ENCODE measurements at places on chromosomes 3 and 15. TPM values are rescaled to one million over a fixed set of nuclear protein-coding genes. Genes with fewer than 3 reads are reported as not detected.
A peak's percentile ranks its signal among the peaks of the same experiment; 100 is the strongest.

- H3K27ac ChIP-seq: no peak overlapping the region
- no peaks in the 10 kb centered on the region for H3K4me1 ChIP-seq
- DNase-seq: no peak
Observed at GRCh38 chr3:79140708-79141107, 627.1 kb downstream of the ROBO1 start.

DNA sequence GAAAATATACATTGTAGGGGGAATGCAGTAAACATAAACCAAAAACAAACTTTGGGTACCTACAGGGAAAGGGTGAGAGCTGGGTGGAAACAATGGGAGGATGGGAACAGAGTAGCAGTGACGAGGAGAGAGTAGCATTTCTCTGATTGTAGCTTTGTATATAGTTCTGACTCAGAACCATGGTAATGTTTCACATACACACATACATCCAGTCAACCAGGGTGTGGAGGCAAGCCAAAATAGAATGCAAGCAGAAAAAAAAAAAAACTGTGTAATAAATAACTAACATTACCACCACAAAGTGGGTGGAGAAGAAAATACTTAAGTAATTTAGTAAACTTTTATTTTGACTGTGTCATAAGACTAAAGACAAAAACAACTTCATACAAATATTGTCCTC lies 27.2 kb downstream of the BCL2A1 start:
- H3K4me1 ChIP-seq: peaks cover 38% of the 10 kb centered on the region
- peak overlapping the region; percentile 83 for H3K27ac ChIP-seq
- no peak for DNase-seq

DNA sequence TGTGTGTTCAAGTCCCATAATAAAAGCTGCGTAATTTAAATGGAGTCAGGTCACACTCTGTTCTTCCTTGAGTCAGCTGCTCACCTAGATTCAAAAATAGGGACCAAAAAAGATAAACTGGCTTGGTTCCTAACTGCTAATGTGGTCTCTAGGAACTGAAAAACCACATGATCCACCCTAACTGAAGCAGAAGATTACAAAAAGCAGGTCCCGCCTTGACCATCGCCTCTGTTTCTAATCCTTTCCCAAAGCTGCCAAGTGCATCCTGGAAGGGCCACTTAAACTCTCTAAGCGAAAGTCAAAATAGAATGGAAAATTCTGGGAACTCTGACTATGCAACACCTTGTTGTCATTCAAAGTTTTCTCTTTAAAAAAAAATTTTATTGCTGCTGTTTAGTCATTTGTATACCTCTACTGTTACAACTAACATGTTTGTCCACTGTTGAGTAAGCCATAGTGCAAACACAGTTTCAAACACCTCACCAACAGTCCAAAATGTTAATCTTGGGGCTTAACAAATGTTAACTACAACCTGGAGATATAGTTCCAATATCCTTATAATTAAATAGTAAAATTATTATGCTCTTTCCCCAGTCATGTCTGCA lies 88.9 kb upstream of the THBS1 start:
- peaks cover 26% of the 10 kb centered on the region for H3K27me3 ChIP-seq
- H3K27ac ChIP-seq: no peak overlapping the region
- peaks cover 5% of the 10 kb centered on the region for H3K4me1 ChIP-seq
- no peak for DNase-seq

- no peak overlapping the region for H3K27ac ChIP-seq
- H3K36me3 ChIP-seq: no peaks in the 10 kb centered on the region
- H3K27me3 ChIP-seq: no peaks in the 10 kb centered on the region
- DNase-seq: no peak
- H3K4me3 ChIP-seq: no peak overlapping the region
- H3K4me1 ChIP-seq: peaks cover 11% of the 10 kb centered on the region
Observed at GRCh38 chr3:177522051-177522450, 324.8 kb upstream of the TBL1XR1 start.

- peaks cover 3% of the 10 kb centered on the region for H3K36me3 ChIP-seq
- no peaks in the 10 kb centered on the region for H3K4me1 ChIP-seq
- H3K27ac ChIP-seq: no peak overlapping the region
- no peak for DNase-seq
Observed at GRCh38 chr15:65660927-65661326, 39.2 kb downstream of the SLC24A1 start.

- H3K4me3 ChIP-seq: no peak overlapping the region
- H3K4me1 ChIP-seq: peaks cover 13% of the 10 kb centered on the region
- DNase-seq: no peak
- no peak overlapping the region for H3K27ac ChIP-seq
- H3K27me3 ChIP-seq: no peaks in the 10 kb centered on the region
- H3K36me3 ChIP-seq: peaks cover 15% of the 10 kb centered on the region
Observed at GRCh38 chr3:160372780-160373179, 26.2 kb downstream of the IFT80 start.

DNA sequence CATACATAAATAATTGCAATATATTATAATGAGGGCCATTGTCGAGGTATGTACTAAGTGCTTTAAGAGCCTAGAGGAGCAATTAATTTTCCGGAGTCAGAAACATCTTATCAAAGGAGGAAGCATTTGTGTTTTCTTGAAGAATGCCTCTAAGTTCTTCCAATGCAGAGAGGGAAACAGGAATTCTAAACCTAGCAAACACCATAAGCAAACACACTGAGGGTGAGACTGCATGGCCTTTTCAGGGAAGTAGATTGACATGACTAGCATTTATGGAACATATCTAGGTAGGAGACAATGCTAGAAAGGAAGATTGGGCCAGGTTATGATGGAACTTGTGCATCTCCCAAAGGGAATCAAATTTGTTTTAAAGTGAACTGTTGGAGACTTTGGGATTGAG lies 7.2 kb upstream of the PLCL2 start:
- H3K27me3 ChIP-seq: no peaks in the 10 kb centered on the region
- H3K4me1 ChIP-seq: no peaks in the 10 kb centered on the region
- H3K36me3 ChIP-seq: no peaks in the 10 kb centered on the region
- DNase-seq: no peak
- H3K4me3 ChIP-seq: no peak overlapping the region

DNA sequence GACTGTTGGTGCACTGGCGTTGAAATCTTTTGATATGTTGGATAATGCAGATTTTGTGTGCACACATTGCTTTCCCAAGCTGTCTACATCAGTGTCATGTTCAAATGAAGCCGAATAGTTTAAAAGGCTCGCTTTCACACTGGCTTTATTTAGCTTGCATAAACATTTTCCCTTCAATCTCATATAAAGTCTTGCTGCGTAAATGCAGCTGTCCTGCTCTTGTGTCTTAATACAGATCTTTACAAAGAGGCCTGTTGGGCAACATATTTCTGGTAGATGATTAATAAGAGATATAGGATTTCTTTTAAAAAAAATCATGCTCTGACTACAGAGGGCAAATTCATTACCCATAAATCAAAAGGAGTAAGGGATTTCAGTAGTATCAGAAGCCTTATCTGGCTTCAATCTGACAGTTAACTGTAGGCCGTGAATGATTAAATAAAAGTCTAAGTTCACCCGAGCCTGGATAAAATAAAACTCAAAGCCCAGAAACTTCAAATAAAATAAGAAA lies 937.2 kb downstream of the FHIT start:
- H3K27me3 ChIP-seq: no peaks in the 10 kb centered on the region
- DNase-seq: no peak
- no peak overlapping the region for H3K4me3 ChIP-seq
- no peak overlapping the region for H3K27ac ChIP-seq
- H3K36me3 ChIP-seq: no peaks in the 10 kb centered on the region

DNA sequence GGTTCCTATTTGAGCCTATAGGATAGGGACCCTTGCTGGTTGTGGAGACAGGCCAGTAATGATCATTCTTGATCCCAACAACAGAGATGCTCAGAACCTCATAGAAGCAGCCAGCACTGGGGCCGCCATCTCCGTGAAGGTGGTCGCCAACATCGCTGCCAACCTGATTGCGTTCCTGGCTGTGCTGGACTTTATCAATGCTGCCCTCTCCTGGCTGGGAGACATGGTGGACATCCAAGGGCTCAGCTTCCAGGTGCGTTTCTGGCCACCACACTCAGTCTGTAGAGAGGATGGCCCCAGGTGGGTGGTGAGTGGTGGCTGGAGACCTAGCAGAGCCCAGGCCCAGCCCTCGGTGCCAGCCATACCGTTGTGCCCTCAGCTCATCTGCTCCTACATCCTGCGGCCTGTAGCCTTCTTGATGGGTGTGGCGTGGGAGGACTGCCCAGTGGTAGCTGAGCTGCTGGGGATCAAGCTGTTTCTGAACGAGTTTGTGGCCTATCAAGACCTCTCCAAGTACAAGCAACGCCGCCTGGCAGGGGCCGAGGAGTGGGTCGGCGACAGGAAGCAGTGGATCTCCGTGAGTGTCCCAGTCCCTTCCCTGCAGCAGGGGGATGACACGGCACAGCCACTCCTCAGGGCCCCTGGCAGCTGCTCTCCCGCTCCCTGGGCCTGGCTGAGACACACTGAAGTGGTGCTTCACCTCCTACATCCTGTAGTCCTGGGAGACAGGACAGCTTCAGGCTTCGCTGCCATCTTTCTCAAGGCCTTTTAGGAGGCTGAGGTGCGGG lies 46.5 kb upstream of the PDE8A start:
- no peaks in the 10 kb centered on the region for H3K27me3 ChIP-seq
- no peaks in the 10 kb centered on the region for H3K36me3 ChIP-seq
- peaks cover 5% of the 10 kb centered on the region for H3K4me1 ChIP-seq
- DNase-seq: no peak

DNA sequence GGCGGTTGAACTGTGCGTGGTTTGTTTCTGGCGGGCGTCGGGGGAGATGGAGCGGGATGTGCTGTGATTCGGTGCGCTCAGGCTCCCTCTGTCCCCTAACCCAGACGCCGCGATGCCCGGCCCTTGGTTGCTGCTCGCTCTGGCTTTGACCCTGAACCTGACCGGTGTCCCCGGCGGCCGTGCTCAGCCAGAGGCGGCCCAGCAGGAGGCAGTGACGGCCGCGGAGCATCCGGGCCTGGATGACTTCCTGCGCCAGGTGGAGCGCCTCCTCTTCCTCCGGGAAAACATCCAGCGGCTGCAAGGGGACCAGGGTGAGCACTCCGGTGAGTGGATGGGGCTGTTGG lies 1.2 kb downstream of the TRH start:
- DNase-seq: no peak
- H3K36me3 ChIP-seq: no peaks in the 10 kb centered on the region
- H3K27ac ChIP-seq: no peak overlapping the region

DNA sequence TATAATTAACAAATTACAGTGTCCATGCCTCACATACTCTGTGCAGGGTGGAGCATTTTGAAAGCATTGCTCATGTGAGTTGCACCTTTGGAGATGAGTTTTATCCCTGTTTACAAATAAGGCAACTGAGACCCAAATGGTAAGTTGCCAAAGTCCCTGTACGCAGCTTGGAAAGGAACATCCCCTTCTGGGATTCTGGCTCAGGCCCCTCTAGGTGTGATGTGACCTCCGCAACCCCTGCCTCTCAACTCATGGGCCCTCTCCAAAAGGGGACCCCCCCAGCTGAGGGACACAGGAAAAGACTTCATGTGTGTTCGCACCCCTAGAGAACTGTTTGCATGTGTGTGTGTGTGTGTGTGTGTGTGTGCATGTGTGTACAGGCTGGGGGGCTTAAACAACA lies 25.3 kb downstream of the PRR20G start:
- H3K36me3 ChIP-seq: no peaks in the 10 kb centered on the region
- no peak overlapping the region for H3K27ac ChIP-seq
- no peaks in the 10 kb centered on the region for H3K27me3 ChIP-seq
- DNase-seq: no peak

DNA sequence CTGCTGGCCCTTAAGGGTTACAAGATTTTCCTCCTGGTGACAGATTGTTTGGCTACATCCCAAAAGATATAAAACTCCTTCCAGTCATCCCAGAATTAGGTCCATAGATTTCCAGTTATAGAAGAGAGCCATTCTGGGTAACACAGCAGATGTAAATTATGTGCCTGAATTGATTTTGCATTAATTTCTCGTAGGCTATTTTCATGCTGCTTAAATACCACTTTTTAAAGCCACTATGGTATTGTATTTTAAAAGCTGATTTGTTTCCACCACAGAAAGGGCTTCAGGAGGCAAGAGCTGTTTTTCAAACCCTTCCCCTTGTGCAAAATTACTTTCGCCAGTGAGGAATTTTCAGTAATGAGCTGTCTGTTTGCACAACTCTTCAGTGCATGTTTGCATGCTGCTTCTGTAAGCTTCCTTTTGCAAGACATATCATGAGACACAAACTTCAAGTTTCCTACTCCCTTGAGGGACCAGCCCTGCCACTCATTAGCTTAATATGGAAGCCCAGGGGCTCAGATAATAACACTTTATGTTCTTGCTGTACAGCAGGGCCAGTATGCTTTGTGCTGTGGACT lies 105.4 kb upstream of the TNIK start:
- H3K4me1 ChIP-seq: peaks cover 27% of the 10 kb centered on the region
- no peak overlapping the region for H3K4me3 ChIP-seq
- H3K27ac ChIP-seq: no peak overlapping the region

- no peaks in the 10 kb centered on the region for H3K27me3 ChIP-seq
- H3K27ac ChIP-seq: no peak overlapping the region
- peaks cover 2% of the 10 kb centered on the region for H3K36me3 ChIP-seq
Observed at GRCh38 chr3:23304424-23304823, 101.3 kb downstream of the UBE2E2 start.

DNA sequence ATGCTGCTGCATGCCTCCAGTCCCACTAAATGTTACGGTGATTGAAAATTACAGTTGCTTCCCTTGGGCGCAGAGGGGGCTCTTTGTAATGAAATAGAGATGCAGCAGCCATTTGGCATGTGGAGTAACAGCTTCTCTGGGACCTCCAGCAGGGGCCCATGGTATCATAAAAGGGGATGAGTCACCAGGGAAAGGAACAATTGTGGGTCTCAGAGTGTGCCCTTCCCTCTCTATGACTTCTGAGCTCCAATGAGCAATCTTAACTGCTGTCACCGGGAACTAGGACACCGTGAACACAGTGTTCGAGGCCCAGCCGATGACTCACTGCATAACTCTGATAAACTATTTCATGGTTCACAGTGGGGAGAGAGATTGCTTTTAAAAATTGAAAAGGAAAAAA lies 164.8 kb upstream of the NUDT16 start:
- no peaks in the 10 kb centered on the region for H3K27me3 ChIP-seq
- peaks cover 6% of the 10 kb centered on the region for H3K4me1 ChIP-seq
- H3K27ac ChIP-seq: no peak overlapping the region
- no peaks in the 10 kb centered on the region for H3K36me3 ChIP-seq
- no peak for DNase-seq

GRCh38 chr3:156532730-156533129 lies 22.2 kb downstream of the SSR3 start:
- H3K27ac ChIP-seq: no peak overlapping the region
- H3K4me1 ChIP-seq: peaks cover 9% of the 10 kb centered on the region
- no peaks in the 10 kb centered on the region for H3K36me3 ChIP-seq
- H3K27me3 ChIP-seq: peaks cover 11% of the 10 kb centered on the region

GRCh38 chr3:151890721-151891141 lies 17.3 kb downstream of the SUCNR1 start:
- no peak overlapping the region for H3K27ac ChIP-seq
- DNase-seq: no peak
- H3K27me3 ChIP-seq: no peaks in the 10 kb centered on the region
- no peaks in the 10 kb centered on the region for H3K36me3 ChIP-seq
- H3K4me1 ChIP-seq: peaks cover 17% of the 10 kb centered on the region

- H3K4me3 ChIP-seq: no peak overlapping the region
- no peak for DNase-seq
- H3K27me3 ChIP-seq: no peaks in the 10 kb centered on the region
- H3K4me1 ChIP-seq: peaks cover 13% of the 10 kb centered on the region
- H3K36me3 ChIP-seq: no peaks in the 10 kb centered on the region
- no peak overlapping the region for H3K27ac ChIP-seq
Observed at GRCh38 chr3:195245531-195245951, 25.4 kb downstream of the XXYLT1 start.

Gene SERINC4
- 0.14 TPM for total RNA-seq

Gene LYZL4
- total RNA-seq: not detected

Gene DUOXA2
- total RNA-seq: not detected

Gene MYLK
- total RNA-seq: not detected

Gene CADM2
- not detected for total RNA-seq

Gene ZBED2
- 597 TPM for total RNA-seq

Gene LNP1
- total RNA-seq: 3.1 TPM

Gene APBA2
- total RNA-seq: 9.8 TPM

Gene ERC2
- 0.35 TPM for total RNA-seq

Gene PAQR9
- total RNA-seq: not detected

Gene FBXO40
- not detected for total RNA-seq

Gene CILP
- total RNA-seq: not detected

Measured in activated T-cell treated with anti-CD3 and anti-CD28 coated beads, Interleukin-2, amount 50 U/mL, for 72 hours (primary cell).